ENCODE measurements at places on chromosomes 2 and 18.

GRCh38 chr2:178250429-178250828 lies 56.1 kb downstream of the OSBPL6 start:
- no peak for DNase-seq

GRCh38 chr2:86822668-86823345 lies 32.1 kb upstream of the CD8A start:
- no peak for DNase-seq

DNA sequence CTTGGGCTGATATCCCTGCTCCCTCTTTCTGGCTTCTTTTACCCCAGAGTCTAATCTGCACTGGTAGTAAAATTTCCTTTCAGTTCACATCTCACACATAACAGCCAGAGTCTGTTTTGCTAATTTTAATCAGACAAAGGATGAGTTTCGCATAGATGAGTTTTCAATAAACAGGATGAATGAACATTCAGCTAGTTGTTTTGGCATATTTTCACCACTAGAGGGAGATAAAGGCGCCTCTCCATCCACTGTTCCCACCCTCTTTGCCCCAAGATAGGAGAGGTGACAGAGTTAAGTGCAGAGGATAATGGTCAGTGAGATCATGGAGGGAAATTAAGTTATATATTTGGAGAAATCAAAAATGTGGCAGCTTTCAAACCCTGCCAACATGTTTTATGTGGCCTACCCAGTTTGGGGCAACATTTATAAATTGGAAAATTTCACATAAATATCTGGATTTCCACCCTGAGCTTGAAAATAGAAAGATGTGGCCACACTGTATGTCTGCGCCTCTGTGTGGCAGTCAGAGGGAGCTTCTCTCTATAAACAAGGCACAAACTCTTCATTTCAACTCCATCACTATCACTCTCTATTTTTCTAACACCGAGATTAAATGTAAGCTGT lies 48.5 kb upstream of the DTNA start:
- no peak for DNase-seq

DNA sequence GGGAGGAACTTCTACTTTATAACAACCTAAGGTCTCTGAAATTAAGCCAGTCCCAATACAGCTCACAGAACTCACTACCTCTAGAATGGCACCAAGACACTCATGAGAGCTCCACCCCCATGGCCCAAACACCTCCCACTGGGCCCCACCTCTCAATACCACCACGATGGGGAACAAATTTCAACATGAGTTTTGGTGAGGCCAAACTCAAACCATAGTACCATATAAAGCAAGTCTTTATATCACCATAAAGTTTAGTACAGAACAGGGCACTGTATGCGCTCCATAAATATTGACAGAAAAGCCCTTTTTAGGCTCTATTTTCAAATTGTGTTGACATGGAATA lies 3.3 kb downstream of the AFG3L2 start:
- no peak for DNase-seq
